ENCODE measurements at places on chromosomes 6 and 20. TPM values are rescaled to one million over a fixed set of nuclear protein-coding genes. Genes with fewer than 3 reads are reported as not detected.

Gene HTR1E
- total RNA-seq = not detected

Gene PLA2G7
- not detected for total RNA-seq

Gene POLH
- 27.8 TPM for total RNA-seq

Gene BPIFB4
- total RNA-seq = not detected

Gene MATN4
- total RNA-seq = not detected

Gene METTL24
- total RNA-seq = not detected

Gene PREP
- total RNA-seq = 18.8 TPM

Gene ADGRF5
- 0.22 TPM for total RNA-seq

Gene AIG1
- total RNA-seq = 26.5 TPM

Gene SSTR4
- total RNA-seq = not detected

Gene TAF4
- total RNA-seq = 10.5 TPM

Gene HRH3
- total RNA-seq = not detected

Gene OTOR
- not detected for total RNA-seq

Gene TXLNB
- total RNA-seq = under 0.01 TPM

Gene CRISP3
- total RNA-seq = not detected

Gene GATA5
- total RNA-seq = not detected

Gene ADGRF4
- total RNA-seq = 0.22 TPM

Gene NR2E1
- total RNA-seq = not detected

Gene MYLK4
- 0.43 TPM for total RNA-seq

Gene LY6G6C
- total RNA-seq = not detected

Gene PSMB9
- total RNA-seq = 12.9 TPM

Gene TRAPPC3L
- under 0.01 TPM for total RNA-seq

Gene ADGRB3
- total RNA-seq = 0.29 TPM

Gene IRF4
- not detected for total RNA-seq

Gene ZC3H12D
- 0.14 TPM for total RNA-seq

Gene NNAT
- total RNA-seq = 0.43 TPM

Gene DLL1
- total RNA-seq = 0.86 TPM

Gene FLOT1
- 107 TPM for total RNA-seq

Gene PLG
- total RNA-seq = not detected

Gene RUNX2
- total RNA-seq = 18.3 TPM

Gene PABPC1L
- 17.3 TPM for total RNA-seq

Gene PROKR2
- total RNA-seq = not detected

Gene CRYBG1
- 3.1 TPM for total RNA-seq

Gene IRAK1BP1
- 2.0 TPM for total RNA-seq

Gene BPI
- not detected for total RNA-seq

Gene ESR1
- total RNA-seq = 1.0 TPM

Gene FGD2
- total RNA-seq = not detected

Gene RSPO3
- total RNA-seq = 0.66 TPM
